Urinary bladder (tissue), 4 donors: ENCODE measurements at places on chromosomes 2 and 18. TPM values are rescaled to one million over a fixed set of nuclear protein-coding genes. Genes with fewer than 3 reads are reported as not detected.

The CBLN2 gene
- polyA plus RNA-seq: 0.23 TPM

DNA sequence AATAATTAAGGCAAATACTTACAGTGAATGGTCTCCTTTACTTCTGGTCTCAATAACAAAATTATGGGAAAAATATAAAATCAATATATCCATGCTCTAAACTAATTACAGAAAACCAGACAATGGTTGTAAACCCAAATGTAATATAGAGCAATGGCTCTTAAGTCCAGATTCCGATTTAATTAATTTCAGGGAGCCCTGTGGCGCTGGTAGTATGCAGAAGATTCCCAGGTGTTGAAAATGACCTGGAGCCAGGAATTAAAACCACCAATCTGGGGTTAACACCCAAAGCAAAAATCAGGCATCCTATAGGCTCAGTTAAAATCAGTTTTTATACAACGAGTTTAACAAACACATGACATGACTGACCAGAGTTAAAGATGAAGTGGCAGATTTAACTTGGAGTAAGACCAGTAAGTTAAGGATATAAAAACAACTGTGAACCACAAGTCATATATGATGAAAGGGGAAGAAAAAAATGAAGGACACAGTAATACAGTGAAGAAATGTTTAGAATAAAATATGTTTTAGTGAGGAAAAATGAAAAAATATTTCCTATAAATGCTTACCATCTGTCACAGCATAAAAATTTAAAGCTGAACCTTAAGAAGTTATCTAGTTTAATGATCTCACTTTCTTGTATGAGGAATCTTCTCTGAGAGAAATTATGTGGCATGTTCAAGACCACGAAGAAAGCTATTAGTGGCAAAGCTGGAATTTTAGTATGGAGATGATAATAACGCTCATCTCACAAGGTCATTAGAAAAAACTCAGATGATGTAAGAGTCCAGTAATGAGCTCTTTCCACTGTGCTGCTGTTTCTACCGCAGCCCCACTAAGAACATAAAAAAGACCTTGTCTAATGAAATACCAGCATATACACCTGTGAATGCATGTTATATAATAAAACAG, 45.8 kb upstream of the FLACC1 start:
- no peak for DNase-seq

The SLC40A1 gene
- 33.5 TPM for polyA plus RNA-seq

DNA sequence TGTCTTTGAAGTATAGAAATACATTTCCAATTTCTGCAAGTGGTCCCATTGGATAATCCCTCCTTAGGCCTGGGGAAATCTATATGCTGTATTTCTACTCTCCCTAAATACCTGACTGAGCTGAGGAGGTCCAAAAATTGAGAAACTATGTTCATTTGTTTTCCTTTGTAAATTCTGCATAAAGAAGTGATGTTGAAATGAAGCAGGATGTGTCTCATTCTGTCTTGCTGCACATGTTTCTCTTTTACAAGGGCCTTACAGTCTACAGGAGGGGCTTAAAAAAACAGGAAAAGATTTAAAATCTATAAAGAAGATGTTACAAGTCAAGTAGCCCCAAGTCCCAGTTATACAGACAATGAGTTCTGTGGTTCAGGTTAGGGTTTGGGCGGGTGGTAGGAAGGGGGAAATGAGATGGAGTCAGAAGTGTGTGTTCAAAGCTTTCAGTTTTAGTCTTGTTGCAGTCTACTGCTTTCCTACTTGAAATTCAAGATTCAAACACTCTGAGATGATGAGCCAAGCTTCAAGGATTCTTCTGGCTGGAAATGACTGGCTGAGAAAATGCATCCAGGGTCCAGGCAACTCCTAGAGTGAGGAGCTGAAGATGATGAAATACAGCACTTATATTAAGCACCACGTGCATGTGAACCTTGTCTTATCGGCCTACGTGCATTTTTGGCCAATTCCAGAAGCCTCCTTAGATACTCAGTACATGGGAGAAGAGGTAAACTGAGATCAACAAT, 146.3 kb upstream of the CELF4 start:
- no peak for DNase-seq

The BMP10 gene
- polyA plus RNA-seq: not detected

- no peak for DNase-seq
These were observed 175.0 kb downstream of the SH3BP4 start for GRCh38 chr2:235126768-235127167.

DNA sequence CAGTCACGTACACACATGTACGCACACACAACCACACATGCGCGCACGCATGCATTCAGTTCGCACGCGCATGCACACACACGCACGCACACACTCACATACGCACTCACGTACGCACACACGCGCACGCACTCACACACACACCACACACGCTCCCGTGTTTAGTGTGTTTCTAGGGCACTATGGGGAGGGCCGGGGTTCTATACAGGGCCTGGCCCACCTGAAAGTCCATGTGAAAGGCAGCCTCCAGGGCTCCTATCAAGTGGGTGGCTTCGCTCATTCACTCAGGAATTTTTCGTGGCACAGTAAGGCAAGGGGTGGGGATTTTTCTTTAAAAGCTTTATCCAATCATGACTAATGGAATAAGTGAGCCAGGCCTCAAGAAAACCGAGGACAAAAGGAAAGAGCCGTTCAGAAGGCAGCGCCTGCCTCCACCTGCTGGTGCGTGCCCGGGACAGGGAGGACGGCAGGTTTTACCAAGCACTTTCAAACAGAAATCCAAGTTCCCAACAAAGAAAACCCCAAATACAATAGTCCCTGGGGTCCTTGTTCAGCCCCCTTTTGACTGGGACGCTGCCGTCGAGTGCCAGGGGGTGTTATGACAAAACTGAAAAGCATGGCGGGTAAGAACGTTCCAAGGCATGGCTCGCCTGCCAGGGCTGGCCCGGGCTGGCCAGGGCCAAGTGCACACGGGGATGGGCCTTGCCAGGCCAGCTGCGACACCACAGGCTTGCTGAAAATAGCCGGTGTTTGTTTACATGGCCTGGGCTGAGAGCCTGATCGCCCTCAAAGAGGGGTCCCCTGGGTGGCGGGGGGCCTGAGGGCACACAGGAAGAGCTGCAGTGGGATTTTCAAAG, 110.0 kb downstream of the HDAC4 start:
- DNase-seq: no peak

The RGPD4 gene
- 0.03 TPM for polyA plus RNA-seq

The RBKS gene
- polyA plus RNA-seq: 1.7 TPM

The LIPG gene
- 0.85 TPM for polyA plus RNA-seq

The TEX51 gene
- not detected for polyA plus RNA-seq
